ENCODE measurements at places on chromosomes 7 and 10.

- no peak for DNase-seq
Observed at GRCh38 chr10:84844461-84844860, 516.1 kb downstream of the CCSER2 start.

GRCh38 chr10:132588301-132589013 is 50.9 kb downstream of the INPP5A start:
- DNase-seq, result peak; percentile 42

- DNase-seq, result no peak
Observed at GRCh38 chr10:132058793-132059759, 6.7 kb upstream of the JAKMIP3 start.

- DNase-seq, result no peak
Observed at GRCh38 chr10:7085147-7085912, 325.5 kb downstream of the SFMBT2 start.

- DNase-seq, result no peak
Observed at GRCh38 chr10:104330168-104331110, 7.8 kb downstream of the ITPRIP start.

GRCh38 chr10:11274452-11274851 is 256.8 kb downstream of the CELF2 start:
- no peak for DNase-seq

GRCh38 chr7:6558837-6559236 is 7.6 kb upstream of the GRID2IP start:
- peak; percentile 23 for DNase-seq

DNA sequence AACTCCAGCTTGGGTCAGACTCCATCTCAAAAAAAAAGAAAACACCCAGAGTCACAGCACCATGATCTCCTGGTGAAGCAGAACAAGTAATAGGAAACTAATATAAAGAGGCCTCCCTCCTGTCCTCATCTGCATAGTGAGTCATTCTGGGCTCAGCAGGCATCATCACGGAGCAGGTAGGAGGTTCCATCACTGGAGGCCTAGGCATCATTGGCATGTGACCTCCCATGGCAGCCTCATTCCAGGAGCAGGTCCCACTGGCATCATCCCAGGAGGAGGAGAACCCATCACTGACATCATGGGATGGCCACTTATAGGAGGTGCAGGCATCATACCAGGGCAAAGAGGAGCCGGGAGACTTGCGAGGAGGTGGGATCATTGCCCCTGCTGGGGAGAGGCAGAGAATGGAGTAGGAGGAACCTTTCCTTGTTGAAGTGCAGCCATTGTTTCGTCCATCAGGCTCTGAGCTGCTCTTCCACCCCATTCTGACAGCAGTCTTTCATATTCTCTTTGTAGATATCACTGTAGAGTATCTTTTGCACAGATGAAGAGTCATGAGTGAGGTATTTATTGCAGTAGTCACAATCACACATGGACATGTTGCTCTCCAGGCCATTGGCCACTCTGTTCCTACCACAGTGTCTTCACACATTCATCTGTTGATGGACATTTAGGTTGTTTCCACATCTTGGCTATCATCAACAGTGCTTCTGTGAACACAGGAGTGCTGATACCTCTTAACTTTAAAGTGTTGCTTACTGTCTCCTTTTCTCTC is 73.8 kb downstream of the OSBPL3 start:
- DNase-seq, result no peak

DNA sequence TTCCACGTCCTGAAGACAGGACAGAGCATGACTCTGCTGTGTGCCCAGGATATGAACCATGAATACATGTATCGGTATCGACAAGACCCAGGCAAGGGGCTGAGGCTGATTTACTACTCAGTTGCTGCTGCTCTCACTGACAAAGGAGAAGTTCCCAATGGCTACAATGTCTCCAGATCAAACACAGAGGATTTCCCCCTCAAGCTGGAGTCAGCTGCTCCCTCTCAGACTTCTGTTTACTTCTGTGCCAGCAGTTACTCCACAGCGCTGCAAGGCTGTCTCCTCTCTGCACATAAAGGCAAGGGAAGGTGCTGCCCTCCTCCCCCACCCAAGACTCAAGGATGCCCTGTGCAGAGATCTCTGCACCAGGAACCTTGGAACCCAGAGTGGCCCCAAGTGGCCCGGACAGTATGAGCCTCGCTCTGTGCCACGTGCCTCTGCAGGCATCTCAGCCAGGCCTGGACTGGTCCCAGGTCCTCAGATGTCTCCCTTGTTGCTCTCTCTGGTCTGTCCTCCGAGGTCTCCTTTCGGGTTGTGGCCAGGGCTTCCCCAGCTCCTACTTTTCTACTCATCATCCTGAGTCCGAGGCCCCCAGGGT is 230.3 kb upstream of the PRSS58 start:
- DNase-seq, result no peak

GRCh38 chr7:151275813-151276577 is 27.5 kb upstream of the SMARCD3 start:
- peak; percentile 16 for DNase-seq

GRCh38 chr7:107917763-107918651 is 27.0 kb downstream of the DLD start:
- DNase-seq, result no peak

GRCh38 chr10:90087197-90088023 is 386.0 kb downstream of the KIF20B start:
- no peak for DNase-seq

GRCh38 chr7:158369866-158370265 is 217.8 kb downstream of the PTPRN2 start:
- DNase-seq, result no peak

- DNase-seq, result no peak
Observed at GRCh38 chr7:20449176-20449575, 118.5 kb downstream of the ITGB8 start.

GRCh38 chr7:38934051-38934450 is 25.1 kb upstream of the VPS41 start:
- no peak for DNase-seq

- no peak for DNase-seq
Observed at GRCh38 chr7:66362136-66362535, 157.0 kb downstream of the TPST1 start.

- DNase-seq, result no peak
Observed at GRCh38 chr10:61503051-61503450, 49.9 kb upstream of the TMEM26 start.

- no peak for DNase-seq
Observed at GRCh38 chr10:114501650-114502049, 97.3 kb upstream of the AFAP1L2 start.

- no peak for DNase-seq
Observed at GRCh38 chr7:67786021-67786420, 789.4 kb downstream of the TYW1 start.

DNA sequence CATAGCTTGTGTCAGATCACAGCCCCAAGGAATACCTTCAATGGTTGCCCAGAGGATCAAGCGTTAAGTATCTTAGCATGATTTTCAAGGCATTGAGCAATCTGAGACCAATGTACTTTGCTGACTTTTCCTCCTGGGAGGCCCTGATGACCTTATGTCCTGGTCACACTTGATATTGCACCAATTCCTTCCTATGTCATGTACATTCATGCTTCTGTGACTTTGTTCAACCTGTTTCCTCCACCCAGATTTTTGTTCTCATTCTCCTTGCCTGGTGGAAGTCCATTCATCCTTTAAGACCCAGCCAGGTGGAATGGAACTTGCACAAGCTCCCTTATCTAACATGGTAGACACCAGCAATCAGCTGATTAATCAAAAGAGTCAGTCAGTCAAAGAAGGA is 160.8 kb downstream of the PFKFB3 start:
- DNase-seq, result no peak

- DNase-seq, result no peak
Observed at GRCh38 chr10:11444155-11444530, 167.3 kb downstream of the USP6NL start.

GRCh38 chr7:99407872-99408378 is 472 bp downstream of the PDAP1 start:
- peak; percentile 47 for DNase-seq

- DNase-seq, result peak; percentile 57
Observed at GRCh38 chr10:22631646-22632278, 82.6 kb downstream of the PIP4K2A start.

DNA sequence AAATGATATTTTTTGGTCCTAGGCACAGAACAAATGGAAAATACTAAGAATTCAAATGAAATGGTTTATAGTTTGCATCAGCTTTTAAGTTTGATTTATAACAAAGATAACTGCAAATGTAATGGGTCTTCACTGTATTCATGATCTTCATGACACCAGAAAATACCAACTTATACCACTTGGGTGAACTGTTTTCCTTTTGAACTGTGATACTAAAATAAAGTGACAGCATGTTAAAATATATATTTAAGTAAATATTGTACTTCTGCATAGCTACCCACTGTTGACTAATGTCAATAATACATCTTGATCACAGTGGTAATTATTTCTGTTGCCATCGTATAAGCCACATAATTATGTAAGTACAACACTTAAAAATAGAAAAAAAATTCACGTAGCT is 442.0 kb upstream of the ANKRD30A start:
- DNase-seq, result no peak

- DNase-seq, result no peak
Observed at GRCh38 chr7:50615519-50616080, 50.4 kb upstream of the DDC start.

DNA sequence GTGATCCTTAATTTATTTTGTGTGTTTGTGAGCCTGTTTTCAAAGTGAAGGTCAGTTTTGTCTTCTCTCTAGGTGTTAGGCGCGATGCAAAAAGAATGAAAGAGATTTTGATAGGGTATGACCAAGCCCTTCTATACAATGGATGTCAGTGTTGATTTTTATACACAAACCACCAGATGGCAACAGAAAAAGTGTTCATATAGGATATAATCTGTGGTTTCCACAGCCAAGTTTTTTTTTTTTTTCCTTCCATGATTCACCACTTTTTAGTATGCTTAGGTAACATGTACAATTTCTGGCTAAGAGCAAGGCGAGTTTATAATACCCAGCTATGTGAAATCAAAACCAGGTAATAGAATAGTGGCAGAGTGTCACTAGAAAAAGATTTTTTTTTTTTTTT is 8.1 kb downstream of the SDK1 start:
- no peak for DNase-seq

GRCh38 chr10:71254834-71255549 is 42.6 kb downstream of the UNC5B start:
- no peak for DNase-seq

DNA sequence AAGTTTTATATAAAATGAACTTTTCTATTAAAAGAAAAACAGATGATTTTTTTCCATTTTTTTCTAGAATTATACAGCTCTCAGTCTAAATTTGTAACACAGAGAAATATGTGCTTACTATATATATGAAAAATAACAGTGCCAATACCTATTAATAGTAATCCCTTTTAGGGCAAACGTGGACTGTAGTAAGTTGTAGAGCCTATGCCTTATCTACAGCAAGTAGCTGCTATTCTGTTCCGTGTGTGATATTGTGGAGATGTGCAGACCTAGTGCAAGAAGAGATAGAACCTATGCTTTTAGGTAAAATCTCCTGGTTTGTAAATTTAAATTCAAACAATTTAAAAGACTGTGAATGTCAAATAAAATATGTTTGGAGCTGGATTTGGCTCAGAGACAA is 72.9 kb downstream of the FAS start:
- no peak for DNase-seq

DNA sequence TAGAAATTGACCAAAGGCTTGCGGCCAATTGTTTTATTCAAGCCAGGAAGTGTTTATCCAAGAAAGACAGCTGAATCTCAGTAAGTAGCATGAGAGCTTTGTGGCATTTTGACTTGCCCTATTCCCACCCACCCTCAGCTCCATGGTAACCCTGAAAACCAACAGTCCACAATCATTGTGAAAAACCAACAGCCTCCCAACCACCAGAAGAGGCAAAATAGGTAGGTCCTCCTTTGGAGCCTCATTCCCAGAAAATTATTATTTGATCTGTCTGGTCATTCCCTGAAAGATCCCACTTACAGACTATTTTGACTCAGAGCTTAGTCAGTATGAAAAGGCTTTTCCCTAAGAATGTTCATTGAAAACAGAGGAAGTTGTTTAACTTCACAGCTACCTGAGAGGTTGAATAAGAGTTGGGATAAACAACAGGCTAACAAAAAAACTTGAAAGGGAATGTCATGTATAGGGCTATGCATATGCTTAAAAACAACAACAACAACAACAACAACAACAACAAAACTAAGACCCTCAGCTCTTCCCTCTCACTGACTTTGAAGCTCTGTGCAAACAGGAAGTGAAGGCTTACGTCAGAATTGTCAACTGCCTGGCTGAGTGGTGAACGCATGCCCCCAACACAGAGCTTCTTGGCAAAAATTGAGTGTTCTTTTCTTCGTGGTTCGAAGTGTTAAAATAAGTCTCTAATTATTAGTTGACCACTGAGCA is 11.2 kb downstream of the KPNA7 start:
- DNase-seq, result no peak

DNA sequence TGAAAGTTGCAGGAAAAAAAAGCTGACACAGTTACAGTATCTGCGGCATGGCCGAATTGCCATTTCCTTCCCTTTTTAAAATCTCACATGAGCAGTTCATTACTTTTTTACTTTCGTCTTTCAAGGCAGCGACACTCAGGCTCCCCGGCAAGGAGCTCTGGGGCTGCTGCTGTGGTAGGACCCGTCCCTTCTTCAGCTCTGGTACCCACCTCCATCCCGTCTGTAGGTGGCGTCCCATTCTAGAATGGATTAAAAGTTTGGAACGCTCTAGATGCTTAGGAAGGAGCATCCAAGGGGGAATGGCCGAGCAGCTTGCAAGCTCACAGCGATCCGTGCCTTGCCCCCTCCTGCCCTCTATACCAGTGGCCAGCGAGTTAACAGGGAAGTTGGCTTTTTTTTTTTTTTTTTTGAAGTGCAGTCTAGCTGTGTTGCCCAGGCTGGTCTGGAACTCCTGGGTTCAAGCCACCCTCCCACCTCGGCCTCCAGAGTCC is 22.8 kb upstream of the TTYH3 start:
- DNase-seq, result peak; percentile 23

DNA sequence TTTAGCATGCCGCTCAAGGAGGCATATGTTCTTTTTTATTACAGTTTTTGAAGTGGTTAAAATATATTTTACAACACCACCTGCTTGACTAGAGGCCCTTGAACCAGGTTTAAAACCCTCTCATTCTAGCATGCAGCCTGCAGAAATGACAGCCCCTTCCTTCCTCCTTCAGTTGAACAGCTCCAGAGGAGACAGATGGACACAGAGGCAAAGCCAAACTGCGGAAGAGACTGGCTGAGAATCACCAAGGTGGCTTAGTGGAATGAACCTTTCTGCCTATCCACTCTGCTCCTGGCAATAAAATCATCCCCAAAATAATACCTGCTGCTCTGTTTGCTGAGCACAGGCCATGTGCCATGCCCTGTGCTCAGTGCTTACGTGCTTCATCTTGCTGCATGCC is 23.9 kb upstream of the PLPP4 start:
- no peak for DNase-seq

DNA sequence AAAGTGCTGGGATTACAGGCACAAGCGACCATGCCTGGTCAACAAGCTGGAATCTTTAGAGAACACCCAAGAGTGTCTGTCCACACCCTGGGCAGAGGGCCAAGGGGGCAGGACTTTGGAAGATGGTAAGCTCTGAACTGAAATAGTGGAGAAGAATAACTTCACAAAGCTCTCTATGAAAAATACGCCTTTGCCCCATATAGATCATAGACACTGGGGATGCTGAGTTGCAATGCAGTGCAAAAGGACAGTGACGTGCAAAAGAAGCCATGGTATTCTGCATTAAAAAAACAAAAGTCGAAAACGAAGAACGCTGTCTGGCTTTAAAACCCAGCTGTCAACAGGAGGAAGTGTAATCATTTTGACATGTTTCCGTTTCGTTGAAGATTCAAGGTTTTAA is 353.6 kb downstream of the CALN1 start:
- DNase-seq, result no peak
